ENCODE measurements at places on chromosomes 11 and 22.

- DNase-seq = no peak
These were observed at the start of gene OR52N4 for GRCh38 chr11:5753943-5754342. Gene OR52N4 (plus strand): TSS chr11:5754243. CDS start chr11:5754741, 498 bp downstream.

GRCh38 chr11:105700271-105700670 lies 90.4 kb downstream of the GRIA4 start:
- DNase-seq = no peak

GRCh38 chr22:29342177-29342576 lies 26.7 kb upstream of the RASL10A start:
- DNase-seq = no peak

DNA sequence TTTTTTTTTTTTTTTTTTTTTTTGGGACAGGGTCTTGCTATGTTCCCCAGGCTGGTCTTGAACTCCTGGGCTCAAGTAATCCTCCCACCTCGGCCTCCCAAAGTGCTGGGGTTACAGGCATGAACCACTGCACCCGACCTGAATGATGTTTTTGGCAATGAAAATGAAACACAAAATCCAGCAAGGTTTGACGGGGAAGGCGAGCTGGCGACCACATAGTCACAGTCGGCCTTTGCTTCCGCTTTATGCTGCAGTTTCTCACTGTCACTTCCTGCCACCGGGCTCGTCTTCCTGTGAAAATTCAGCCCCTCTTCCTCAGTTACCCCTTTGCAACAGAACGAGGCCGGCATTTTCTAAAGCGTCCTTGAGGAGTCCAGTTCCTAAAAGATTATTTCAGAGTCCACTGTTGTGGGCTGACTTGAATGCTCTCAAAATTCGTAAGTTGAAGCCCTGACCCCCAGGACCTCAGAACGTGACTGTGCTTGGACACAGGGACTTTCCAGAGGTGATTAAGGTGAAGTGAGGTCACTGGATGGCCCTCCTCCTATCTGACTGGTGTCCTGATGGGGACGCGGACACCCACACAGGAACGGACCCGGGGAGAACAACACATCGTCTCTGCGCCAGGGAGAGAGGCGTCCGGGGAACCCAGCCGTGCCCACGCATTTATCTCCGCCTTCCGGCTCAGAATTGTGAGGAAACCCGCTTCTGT lies 2.9 kb upstream of the BID start:
- DNase-seq = no peak

GRCh38 chr11:19972091-19972490 lies 188.2 kb downstream of the DBX1 start:
- no peak for DNase-seq

- DNase-seq = peak; percentile 69
These were observed 5.3 kb downstream of the VSIG2 start for GRCh38 chr11:124746621-124747243.

- DNase-seq = no peak
These were observed 99.0 kb upstream of the HSD17B12 start for GRCh38 chr11:43581370-43582023.

GRCh38 chr11:8603696-8604077 lies 9.7 kb upstream of the STK33 start:
- DNase-seq = no peak

Measured in mammary epithelial cell (primary cell).